Eye (tissue), 1 donor: ENCODE measurements at places on chromosomes 3 and 15.

DNA sequence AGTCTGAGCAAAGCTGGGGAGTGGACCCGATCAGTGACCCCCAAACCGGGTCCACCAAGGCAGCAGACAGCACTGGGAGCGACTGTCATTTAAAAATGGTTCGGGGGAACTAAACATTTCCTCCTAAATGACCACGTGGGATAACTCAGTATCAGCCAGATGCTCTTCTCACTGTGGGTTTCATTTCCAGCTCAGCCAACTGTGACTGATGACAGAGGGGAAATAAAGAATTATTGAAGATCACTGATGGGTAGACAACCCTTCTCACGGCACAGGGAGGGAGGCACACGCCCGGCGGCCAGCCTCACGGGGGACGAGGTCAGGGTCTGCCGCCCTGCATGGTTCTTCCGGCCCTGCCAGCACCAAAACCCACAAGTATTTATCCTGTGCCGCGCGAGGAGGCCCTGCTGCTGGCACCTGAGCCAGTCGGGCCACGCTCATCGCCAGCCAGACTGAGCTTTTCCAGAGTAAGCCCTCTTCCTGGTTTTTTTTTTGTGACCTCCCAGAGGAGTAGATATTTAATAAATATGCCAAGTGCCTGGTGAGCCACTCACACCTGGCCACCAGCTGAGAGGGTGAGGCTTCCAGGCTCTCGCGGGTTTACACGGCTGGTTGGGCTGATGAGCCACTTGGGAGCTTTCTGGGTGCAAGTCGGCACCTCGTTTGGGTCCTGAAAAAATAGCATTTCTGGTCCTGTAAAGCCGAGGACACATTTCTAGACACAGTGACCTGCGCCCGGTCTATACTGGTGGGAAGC, 6.2 kb downstream of the MELTF start:
- peak; percentile 67 for DNase-seq

DNA sequence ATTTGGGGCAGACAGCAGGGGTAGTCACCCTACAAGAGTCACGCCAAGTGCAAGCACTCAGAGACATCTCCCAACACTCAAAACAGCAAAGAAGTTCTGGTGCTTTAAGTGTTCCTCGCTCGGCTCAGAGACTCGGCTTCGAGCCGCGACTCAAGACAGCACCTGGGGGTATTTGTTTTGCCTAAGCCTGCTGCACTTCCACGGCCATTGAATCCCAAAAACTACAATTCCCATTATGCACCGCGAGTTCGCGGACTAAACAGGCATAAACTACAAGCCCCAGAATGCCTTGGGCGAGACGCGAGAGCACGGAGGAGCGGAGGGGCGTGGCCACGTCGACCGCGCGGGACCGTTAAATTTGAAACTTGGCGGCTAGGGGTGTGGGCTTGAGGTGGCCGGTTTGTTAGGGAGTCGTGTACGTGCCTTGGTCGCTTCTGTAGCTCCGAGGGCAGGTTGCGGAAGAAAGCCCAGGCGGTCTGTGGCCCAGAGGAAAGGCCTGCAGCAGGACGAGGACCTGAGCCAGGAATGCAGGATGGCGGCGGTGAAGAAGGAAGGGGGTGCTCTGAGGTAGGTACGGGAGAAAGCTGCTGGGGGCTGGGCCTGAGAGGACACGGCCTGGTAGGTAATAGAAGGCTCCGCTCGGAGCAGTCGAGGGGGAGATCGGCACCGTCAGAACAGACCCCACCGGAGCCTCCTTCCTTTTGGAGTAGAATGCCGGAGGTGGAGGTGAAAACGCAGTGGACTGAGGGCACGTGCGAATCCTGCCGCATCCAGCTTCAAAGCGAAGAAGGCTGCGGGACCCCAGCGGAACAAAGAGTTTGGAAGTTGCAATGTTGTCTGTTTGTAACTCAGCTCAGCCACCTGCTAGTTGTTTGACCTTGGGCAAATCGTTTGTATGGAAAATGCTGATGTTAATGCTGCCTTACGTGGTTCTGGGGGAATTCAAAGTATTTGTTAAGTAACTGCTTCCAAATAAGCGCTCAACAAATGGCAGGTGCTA, at the start of gene BUB1B:
Gene BUB1B, plus strand, starts transcription at position 381 of the 1,000 bp plus-strand sequence. Its CDS starts 152 bp downstream, at position 533.
- peak; percentile 99 for DNase-seq

- no peak for DNase-seq
Measured at GRCh38 chr3:10338591-10339353, 17.9 kb upstream of the SEC13 start.

DNA sequence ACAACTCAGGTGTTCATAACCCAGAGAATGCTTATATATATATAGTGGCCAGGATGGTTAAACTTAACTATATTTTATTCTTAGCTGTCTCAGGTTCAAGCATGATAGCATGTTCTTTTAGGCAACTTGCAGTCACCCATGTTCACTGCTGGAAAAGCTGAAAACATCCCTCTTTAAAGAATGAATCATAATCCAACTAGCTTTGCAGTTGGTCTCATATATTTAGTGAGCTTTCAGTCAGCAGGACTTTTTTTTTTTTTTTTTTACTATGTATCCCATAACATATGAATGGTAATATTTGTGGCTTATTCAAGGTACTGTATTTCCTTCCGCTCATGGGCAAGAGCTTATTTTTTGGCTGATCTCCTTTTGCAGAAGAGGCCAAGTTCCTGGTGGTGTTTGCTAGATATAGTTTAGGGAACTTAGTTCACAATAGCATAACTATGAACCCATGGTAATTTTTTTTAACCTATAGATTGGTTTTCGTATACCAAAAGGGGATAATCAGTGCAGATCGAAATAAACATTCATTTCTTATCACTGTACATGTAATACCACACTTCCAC, 77.6 kb downstream of the CMSS1 start:
- no peak for DNase-seq

- peak; percentile 32 for DNase-seq
Measured at GRCh38 chr15:54321426-54321825, 343.2 kb downstream of the UNC13C start.

DNA sequence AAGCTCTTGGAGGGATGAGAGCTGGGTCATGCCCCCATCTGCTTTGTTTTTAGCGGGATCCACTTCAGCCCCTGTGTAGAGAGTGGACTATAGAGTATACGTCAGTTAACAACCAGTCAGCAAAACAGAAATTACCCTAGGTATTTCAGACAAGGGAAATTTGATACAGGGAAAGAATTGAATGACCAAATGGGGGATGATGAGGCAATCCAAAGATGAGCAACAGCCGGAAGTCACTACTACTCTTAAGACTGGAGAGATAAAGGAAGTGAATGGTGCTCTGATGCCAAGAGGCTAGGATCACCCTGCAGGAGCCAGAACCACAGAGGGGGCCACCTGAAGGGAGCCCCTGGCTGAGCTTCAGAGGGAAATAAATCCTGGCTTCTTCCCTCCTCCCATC, 1.7 kb upstream of the GPR62 start:
- no peak for DNase-seq

DNA sequence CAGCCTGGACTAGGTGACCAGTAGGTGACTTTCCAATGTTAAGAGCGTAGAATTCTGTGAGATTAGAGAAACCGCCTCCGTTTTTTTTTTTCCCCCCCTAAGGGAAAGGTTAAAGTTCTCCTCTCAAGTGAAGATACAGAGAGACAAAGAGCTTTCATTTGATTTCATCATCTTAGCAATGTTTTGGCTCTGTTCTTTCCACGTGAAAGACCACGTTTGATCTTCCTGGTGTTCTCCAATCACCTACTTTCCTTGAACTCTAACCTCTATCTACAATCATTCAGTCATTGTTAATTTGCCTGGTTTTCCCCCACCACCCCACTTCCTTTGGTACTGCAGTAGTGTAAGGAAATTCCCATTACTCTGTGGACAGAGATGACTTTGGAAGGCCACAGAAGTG, 36.9 kb upstream of the CLRN1 start:
- no peak for DNase-seq

- DNase-seq = peak; percentile 65
Measured at GRCh38 chr3:113947372-113948014, at the start of gene ZDHHC23. Gene ZDHHC23, plus strand, starts transcription at chr3:113948013. Its CDS starts 790 bp downstream, at chr3:113948803.

DNA sequence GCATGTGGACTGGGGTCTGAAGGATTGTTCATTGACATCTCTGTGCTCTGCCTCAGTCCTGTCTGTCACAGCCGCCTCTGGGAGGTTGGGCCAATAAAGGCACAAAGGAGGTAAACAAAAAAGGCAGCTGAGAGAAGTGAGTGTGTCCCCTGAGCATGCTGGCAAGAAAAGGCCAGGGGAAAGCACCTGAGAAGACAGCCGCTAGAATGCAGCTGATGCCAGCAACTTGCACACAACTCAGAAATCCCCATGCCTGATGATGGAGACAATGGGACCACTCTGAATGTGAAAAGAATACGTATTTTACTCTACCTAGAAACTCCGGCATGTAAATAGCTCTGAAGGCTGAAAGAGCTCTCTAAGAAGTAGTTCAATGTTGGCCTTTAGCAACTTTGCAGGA, 118.7 kb downstream of the KCNH8 start:
- DNase-seq = no peak

GRCh38 chr3:172518929-172519640, 4.1 kb downstream of the TNFSF10 start:
- DNase-seq = no peak

- DNase-seq = peak; percentile 65
Measured at GRCh38 chr3:194308601-194309449, 42.3 kb downstream of the CPN2 start.

GRCh38 chr3:30305021-30305420, 301.4 kb upstream of the TGFBR2 start:
- DNase-seq = no peak

GRCh38 chr15:32886459-32886858, 168.7 kb downstream of the GREM1 start:
- no peak for DNase-seq
